ENCODE measurements at places on chromosomes 6 and 20.

- no peak for DNase-seq
Observed at GRCh38 chr6:170022827-170023619, 267.9 kb downstream of the DLL1 start.

DNA sequence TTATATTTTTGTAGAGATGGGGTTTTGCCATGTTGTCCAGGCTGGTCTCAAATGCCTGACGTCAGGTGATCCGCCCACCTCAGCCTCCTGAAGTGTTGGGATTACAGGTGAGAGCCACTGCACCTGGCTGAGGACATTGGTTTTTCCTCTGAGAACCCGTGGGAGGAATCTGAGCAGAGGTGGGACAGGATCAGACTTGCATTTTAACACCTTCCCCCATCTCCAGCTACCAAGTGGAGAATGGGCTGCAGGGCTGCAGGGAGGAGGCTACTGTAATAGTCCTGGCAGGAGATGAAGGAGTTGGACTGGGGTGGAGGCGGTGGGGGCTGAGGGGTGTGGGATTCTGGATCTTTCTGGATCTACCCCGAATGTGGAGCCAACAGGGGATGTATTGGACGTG, 24.5 kb downstream of the FAM110A start:
- DNase-seq = no peak

GRCh38 chr6:15062516-15063252, 183.2 kb upstream of the JARID2 start:
- no peak for DNase-seq

DNA sequence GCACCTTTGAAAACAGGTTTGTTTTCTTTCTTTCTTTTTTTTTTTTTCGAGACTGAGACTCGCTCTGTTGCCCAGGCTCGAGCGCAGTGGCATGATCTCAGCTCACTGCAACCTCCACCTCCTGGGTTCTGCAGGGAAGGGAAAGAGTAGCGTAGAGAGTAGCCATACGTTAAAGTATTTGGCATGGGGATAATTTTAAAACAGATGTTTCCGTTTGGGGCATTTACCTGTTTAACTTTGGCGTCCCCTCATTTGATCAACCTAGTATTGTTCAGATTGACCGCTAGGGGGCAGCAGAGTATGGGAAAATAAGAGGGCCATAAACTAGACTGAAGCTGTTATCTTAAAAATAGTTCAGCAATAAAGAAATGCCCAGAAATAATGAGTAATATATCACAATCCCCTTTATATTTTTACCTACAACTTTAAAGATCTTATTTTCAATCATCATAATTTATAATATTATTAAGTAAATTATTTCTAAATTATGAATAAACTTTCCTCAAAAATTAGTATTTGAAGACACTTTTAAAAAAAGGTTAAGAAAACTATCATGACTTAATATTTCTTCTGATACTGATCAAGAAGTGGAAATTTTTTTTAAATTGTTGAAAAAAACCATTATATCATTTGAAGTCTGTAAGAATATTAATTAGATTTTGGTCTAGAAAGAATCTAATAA, 7.6 kb upstream of the TAAR9 start:
- no peak for DNase-seq

DNA sequence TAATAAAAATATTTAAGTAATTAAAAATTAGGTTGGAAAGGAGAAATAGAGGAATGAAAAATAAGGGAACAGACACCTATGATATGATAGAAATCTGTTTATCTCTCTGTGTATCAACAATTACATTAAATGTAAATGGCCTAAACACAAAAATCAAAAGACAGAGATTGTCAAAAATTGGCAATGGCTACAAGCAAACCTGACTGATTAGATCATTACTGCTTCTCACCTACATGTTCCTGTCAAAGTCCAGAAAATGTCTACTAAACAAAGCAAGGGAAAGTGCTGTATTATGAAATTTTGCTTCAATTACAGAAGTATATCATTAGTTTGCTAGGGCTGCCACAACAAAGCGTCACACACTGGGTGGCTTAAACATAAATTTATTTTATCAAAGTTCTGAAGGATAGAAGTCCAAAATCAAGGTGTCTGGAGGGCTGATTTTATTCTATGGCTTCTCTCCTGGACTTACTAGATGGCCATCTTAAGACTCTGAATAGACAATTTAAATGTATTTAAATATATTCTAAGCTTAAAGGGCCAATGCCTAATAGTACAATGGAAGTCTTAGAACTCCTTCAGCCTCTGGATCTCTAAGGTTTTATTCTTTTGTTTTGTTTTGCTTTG, 6.3 kb downstream of the ME1 start:
- no peak for DNase-seq

DNA sequence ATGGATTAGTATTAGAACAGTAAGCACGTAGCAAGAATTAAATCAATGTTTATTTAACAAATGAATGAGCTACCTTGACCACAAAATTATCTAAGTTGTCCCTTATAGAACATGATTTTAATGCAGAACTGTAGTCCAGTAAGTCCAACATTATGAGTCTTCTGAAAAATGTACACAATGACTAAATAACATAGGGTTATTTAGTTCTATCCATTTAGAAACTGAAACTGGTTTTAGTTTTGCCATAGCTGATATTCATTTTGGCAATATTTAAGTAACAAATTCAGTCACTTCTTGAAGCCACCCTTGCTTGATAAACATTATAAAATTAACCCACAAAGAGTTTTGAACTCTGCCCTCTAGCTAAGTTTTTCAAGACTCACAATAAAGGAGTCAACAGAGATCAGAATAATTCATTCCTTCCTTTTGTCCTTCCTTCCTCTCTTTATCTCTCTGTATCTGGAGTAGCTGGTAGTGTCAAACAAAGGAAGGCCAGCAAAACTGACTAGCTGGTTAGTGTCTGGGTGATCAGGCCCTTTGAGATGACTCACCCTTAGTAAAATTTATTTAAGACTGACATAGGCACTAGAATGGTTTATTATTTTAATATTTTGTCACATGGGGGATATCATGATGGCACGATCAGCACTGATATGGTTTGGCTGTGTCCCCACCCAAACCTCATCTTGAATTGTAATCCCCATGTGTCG, 115.1 kb downstream of the BTBD9 start:
- DNase-seq = no peak

DNA sequence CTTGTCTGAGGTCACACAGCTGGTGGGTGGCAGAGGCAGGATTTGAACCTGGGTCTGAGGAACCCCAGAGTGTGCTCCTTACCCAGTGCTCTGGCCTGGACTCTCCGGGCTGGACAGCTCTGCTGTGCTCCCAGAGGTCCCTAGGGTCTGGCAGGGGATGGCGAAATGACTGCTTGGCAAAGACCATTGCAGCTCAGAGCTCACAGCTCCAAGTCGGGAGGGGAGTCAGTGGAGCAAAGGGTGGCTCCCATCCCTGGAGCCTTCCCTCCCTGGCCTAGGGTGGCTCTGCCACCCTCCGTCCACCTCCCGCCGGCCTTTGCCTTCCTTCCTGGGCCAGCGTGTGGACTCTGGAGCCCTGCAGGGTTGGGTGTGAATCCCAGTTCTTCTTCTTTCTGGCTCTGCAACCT, 17.5 kb downstream of the CEBPB start:
- DNase-seq = no peak
